ENCODE measurements at places on chromosomes 7 and 10.

DNA sequence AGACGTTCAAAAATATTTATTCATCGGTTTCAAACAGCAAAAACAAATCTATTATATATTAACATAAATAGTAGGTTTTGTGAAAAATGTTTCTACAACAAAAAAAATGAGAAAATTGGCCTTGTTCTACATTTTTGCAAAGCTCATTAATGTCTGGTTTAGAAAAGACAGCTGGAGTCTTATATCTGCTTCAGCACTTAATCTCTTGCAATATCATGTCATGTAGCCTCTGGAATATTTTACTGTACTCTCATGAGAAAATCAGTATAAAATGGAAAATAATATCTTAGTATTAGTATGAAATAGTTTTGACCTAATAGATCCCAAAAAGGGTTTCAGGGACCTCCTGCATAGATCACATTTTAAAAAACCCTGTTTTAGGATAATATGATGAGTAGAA is 326.6 kb downstream of the ARL4A start:
- DNase-seq = no peak

DNA sequence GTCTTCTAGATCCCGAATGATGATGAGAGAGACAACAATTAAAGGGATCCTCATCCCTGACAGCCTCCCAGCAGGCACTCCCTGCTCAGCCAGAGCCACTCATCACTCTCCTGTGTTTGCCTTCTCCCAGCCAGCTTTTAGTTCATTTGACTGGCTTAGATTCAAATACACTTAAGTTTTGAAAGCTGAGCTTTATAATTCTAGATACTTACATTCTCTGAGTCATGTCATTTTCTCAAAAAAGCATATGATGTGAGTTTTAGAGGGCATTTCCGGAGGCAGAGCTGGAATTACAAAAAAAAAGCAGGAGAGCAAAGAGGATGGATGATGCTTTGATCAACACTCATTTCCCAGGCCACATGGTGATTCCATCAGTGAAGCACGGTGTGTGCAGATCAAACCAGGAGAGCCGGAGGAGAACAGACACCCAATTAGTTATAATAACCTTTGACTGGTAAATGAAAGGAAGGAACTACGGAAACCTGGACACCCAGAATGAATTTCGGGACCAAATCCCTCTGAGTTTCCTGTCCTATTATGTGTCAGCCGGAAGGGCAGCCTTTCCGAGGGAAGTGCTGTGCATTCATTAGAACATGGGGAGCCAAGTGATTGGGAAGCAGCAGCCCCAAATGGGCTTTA is 81.5 kb upstream of the HPS1 start:
- DNase-seq = no peak

DNA sequence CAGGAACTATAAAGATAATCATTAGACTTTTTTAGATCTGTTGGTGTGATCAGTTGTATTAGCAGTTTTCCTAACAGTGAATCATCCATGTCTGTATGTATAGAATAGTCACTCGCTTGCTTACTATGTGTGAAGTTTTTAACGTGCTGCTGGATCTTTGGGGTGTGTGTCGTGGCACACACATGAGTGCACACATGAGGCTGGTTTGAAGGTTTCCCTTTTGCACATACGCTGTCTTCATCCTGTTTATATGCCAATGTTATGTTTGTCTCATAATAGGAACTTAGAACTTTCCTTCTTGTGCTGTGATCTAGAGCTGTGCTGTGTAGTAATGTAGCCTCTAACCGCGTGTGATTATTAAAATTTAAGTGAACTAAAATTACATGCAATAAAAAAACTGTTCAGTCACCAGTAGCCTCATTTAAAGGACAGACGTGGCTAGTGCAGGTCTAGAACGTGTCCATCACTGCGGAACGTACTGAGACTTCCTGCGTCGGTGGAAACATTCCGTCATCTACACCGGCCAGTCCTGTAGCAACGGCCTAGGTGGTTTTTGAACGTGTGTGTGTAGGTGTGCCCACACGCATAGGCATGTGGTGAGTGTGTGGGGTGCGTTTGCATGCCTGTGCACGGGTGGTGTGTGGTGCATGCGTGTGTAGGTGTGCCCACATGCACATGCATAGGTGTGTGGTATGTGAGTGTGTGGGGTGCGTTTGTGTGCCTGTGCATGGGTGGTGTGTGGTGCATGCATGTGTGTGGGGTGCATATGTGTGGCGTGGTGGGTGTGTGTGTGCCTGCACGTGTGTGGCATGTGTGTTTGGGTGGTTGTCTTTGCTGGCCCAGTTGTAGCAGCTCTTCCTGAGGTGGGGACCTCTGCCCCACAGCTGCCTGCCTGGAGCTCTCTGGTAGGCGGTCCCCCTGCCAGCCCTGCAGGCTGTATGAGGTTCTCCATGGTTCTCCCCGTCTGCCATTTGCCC is 56.6 kb downstream of the INPP5A start:
- peak; percentile 86 for DNase-seq

- DNase-seq = no peak
Measured at GRCh38 chr7:83957333-83957732, 237.3 kb downstream of the SEMA3A start.

GRCh38 chr7:96636979-96637378 is 72.7 kb downstream of the SEM1 start:
- no peak for DNase-seq

DNA sequence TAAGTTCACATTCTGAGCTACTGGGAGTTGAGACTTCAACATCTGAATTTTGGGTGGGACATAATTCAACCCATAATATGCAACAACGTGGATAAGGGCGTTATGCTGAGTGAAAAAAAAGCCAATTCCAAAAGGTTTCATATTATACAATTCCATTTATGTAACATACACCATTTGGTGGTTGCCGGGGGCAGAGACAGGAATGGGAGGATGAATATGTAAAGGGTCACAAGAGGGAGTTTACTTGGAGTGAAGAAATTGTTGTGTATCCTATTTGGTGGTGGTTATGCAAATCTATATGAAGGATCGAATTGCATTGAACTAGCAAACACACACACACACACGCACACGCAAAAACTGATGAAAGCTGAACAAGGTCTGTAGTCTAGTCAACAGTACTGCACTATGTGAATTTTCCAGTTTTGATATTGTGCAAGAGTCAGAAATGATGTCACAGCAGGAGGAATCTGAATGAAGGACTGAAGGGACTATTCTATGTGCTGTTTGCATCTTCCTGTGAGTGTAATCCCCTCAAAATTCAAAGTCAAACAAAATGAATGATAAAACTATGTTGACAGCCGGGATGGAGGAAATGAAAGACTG is 249.2 kb upstream of the HABP2 start:
- no peak for DNase-seq

GRCh38 chr10:124092860-124093773 is at the start of gene CHST15:
TSS of gene CHST15 (minus strand) at chr10:124093598. CDS start at chr10:124046212, 47,386 bp downstream.
- no peak for DNase-seq

- DNase-seq = no peak
Measured at GRCh38 chr7:82629583-82629982, 186.0 kb upstream of the CACNA2D1 start.

GRCh38 chr10:35352512-35352911 is 16.2 kb downstream of the CCNY start:
- DNase-seq = no peak

GRCh38 chr10:111082102-111082975 is 5.5 kb downstream of the ADRA2A start:
- no peak for DNase-seq

- no peak for DNase-seq
Measured at GRCh38 chr10:78515038-78515872, 481.6 kb downstream of the RPS24 start.

DNA sequence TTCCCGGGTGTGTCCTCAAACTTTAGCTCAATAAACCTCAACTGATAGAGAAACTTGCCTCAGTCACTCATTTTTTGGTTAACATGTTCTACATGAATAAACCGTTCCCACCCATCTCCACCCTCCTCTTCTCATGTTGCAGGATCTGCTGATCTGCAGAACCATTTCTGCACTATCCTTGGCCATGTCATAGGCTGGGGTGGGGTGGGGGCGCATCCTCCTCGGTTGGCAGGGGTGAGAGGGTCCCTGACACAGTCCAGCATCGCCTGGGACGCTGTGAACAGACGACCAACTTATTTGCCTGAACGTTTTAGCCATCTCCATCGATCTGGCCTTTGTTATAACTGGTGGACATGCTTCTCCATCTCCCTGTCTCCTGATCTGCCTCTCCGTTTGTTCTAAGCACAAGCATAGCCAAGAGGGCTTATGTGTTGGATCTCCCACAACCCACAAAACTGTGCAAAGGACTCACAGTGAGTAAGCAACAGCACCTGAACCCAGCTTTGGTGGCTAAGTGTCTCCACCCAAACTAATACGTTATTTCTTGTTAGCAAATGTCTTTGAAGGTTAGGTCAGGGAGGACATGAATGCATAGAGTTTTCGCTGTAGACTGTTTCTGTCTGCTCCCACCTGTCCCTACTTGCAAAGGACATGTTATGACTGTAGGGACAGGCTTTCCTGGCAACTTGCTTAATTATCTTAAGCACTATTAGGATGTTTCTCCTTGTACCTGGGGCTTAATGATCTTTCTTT is 51.7 kb downstream of the PRKCQ start:
- no peak for DNase-seq

DNA sequence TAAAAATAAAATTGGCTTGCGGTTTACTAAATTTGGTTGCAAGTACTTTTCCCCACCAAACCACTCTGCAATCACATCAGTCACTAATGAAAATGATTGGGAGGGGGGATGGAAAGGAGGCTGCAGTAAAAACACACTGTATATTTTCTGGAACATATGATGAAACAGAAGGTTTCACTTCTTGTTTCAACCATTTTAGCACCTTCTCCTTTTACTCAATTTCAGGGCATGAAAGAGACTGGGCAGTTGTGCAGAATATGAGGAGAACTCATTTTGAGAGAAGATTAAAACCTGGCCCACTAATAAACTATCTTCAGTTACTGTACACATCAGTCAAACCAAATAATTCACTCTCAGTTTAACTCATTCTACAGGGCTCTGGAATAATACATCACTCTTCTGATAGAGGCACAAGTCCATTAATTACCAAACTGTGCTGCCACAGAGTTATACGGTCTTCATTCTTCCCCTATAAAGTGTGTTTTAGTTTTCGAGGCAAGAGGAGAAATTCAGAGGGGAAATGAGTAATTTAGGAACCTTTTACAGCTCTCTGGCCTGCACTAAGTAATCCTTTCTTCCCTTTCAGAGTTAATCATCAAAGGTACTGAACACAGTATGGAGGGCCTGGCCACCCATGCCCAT is 25.5 kb downstream of the JAZF1 start:
- peak; percentile 51 for DNase-seq

DNA sequence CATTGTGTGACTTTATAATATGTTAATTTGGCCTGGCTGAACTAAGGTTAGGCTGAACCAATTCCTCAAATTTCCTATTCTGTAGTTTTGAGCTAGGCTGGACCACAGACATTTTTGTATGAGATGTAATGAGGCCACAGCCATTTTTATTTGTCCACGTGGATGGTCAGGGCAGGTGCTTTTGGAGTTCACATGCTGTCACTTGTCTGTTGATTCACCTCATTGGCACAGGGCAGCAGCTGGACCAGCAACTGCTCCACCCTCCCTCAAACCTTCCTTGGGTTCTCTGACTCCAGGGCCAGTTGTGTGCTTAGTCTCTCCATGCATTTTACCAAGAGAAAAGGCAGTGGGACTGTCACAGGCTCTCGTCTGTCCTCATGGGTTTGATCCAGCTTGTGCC is 76.1 kb upstream of the NPS start:
- DNase-seq = no peak

GRCh38 chr10:104277785-104278184 is 8.8 kb downstream of the GSTO2 start:
- no peak for DNase-seq

DNA sequence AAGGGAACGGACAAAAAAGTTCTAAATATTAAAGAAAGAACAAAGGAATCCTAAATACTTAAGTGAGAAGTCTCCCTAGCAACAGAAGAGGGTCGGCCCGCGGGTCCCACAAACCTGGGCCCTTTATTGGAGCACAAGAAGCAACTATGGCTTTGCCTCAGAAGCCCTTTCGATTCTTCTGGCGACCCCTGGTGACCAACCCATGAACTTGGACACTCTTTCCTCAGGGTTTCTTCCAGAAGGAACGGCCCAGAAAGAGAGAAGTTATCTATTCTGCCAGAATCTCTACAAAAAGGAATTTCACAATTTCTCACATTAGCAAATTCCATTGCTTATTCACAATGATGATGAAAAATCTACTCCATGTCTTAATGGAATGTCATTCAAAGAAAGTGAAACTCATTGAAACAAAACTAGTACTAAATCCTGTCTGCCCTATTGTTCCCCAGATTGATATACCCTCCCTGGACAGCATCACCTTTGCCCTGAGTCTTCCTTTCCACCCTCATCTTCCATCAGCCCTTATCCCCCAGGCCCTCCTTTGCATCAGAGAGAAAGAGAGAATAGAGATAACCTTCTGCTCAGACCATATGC is 43.7 kb downstream of the CPVL start:
- peak; percentile 43 for DNase-seq

GRCh38 chr7:29854257-29854938 is 48.1 kb downstream of the WIPF3 start:
- no peak for DNase-seq

GRCh38 chr10:129899276-129900130 is 64.6 kb downstream of the EBF3 start:
- no peak for DNase-seq

- DNase-seq = no peak
Measured at GRCh38 chr10:6877722-6878392, 297.8 kb upstream of the PRKCQ start.

- DNase-seq = no peak
Measured at GRCh38 chr7:2643386-2644219, 11.8 kb downstream of the TTYH3 start.

- DNase-seq = peak; percentile 26
Measured at GRCh38 chr7:132575982-132576720, at the start of gene PLXNA4. TSS of gene PLXNA4 (minus strand) at chr7:132576470. CDS start at chr7:132508693, 67,777 bp downstream.

- DNase-seq = no peak
Measured at GRCh38 chr10:22339761-22340328, 5.5 kb upstream of the SPAG6 start.

DNA sequence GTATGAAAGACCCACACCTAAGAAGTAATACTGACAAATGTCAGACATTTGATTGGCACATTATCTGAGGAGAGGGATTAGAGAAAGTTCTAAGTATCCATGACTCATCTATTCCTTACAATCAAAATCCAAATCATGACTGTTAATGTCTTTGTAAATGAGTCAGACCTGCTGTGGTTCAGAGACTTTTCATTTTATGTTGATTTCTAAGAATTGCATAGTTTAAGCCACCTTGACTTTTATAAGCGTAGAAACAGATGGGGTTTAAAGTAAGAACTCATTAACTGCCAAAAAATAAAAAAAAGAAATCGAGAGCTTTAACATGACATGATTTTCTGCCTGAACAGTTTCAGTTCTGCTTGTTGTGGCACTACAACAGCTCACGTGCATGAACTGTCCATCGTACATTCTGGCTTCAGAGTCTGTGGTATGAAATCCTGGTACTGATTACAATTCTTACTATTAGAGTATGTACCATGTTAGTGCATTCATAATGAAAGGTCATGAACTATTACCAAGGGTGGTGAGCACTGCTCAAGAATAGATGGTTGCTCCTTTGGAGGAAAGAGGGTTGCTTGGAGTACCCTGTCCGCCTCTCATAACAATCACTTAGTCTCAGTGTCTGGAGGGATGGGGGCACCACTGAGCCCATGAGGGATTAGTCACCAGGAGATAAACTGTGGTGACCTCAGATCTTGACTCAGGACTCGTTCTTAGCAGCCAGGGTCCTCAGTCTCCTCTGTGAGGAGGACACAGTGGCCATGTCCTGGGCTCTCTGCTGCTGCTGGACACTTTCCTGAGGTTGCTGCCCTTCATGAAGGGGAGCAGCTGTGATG is 42.2 kb downstream of the ACSM6 start:
- DNase-seq = peak; percentile 43

Data from GM13976 (cell line).